ENCODE measurements at places on chromosomes 5 and 9.

DNA sequence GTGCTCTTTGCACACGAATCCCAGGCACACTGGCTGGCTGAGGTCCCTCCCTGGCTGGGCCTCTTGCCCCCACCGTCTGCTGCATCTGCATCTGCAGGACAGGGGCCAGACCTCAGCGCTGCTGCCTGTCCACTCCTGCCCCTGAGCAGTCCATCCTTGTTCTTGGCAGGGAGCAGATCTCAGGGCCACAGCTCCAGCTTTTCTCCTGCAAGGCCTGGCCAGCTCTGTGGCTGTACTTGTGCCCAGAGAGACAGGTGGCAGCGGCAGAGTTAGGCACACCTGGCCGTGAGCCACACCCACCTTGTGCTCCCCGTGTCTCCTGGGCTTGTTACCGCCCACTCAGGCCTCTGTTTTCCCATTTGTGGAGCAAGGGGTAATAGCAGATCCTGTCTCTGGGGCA, 13.9 kb downstream of the NEK6 start:
- no peak for DNase-seq

GRCh38 chr9:99038484-99038820, 66.5 kb upstream of the TGFBR1 start:
- no peak for DNase-seq

DNA sequence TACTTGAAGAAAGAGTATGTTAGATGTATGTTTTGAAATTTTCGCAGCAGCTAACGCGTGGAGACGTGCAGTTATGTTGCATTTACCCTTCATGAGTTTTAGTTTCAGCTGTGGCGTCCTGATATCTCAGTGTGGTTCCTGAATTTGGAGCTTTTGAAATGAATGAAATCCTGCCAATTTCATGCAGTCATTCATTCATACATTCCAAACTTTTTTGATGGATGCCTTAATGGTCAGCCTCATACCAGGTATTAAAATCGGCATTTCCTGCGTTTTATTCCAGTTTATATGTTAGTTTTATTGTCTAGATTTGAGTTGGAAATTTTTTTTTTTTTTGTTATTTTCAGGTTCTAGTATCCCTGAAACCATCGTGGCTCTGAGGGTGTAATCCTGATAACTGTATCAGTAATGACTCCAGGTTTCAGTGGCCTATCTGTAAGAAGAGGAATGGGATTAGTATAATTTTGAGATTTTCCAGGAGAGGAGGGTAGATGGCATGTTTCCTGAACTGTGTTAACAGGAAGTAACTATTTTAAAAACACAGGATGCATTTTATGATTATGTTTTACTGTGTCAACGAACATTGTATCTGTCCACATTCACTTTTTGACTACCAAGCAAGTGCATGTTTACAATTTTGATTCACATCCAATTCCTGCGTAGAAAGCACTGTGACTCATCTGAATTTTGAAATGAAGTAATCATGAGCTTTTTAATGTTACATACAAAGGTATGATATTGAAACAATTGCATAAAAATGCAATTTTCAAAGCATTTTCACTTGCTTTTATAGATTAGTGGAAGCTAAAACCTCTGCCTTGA, 1.0 kb downstream of the FOCAD start:
- no peak for DNase-seq

- no peak for DNase-seq
These were observed 306.7 kb downstream of the NR2F1-AS1 start for GRCh38 chr5:93274291-93274690.

DNA sequence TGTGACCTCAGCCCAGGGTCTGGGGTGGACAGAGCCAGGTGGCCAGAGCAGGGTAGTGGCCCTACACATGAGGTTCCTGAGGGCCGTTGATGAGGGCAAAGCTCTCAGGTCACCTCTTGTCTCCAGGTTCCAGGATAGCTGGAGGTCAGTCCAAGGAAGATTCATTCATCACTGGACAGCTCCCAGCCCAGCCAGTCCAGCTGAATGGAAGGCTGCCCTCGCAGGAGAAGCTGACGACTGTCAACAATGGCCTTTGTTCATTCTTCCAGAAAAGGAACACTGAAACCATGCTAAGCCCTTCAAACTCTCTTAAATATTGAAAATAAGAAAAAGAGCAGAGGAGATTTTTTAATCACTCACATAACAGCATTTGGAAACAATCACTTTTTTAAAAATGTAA, 169.7 kb upstream of the TBCA start:
- DNase-seq, result no peak
